NCI-H446 treated with DMSO at 0.1 percent for 48 hours (cell line): ENCODE measurements at places on chromosomes 4 and X.

DNA sequence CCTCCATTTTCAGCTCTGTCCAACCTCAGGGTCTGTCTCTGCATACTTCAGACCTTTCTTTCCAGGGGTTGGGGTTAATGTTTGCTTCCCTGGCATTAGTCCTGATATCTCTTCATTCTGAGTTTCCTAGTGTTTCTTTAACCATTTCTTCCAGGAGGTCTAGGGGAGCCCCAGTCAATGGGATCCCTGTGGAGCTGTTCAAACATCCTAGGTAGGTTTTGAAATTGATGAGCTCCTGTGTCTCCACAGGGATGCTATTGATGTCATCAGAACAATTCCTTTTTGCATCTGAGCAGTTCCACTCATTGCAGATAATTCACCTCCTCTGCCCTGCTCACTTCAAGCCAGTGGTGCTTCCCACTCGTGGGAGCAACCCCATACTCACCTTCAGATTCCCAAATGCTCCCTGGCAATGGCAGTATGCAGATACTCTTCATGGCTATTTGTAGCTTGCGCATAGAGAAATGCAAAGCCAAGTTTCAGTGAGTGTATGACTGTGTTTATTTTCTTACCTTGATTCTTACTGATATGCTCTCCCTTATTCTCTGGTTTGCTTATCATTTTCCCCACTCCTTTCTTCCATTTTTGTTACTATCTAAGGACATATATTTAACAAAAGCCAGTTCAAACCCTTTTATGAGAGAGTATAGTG is 33.7 kb upstream of the LIMCH1 start:
- DNase-seq: no peak

DNA sequence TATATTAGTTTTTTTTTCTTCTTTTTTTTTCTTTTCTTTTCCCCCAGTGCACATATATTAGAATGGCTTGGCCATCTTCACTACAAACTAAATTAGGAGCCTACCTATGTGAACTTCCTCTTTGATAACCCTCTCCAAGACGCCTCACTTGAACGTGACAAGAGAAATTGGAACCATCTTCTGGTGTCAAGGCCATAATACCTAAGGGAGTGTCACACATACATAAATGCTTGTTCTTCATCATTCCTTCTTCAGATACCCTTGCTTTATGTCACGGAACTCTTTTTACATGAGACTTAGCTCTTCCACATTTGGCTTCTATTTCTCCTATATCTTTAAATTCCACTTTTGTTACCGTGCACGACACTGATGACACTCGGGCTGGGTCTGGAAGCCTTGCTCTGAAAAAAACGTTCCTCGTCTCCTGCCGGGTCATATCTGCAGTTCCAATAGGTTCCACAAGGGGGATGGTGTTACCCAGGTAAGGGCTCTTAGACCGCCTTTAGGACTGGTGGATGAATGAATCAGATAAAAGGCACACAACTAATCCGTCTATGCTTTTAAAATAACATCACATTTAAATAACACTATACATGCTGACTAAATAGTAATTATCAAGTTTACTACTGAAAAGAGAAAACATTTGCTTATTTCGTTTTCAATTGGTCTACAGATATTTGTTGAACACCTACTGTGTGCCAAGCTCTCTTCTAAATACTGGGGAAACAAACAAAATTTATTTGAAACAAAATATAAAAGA is 19.9 kb downstream of the DGAT2L6 start:
- no peak for DNase-seq

GRCh38 chr4:117634716-117635115 is 399.6 kb upstream of the NDST3 start:
- no peak for DNase-seq

DNA sequence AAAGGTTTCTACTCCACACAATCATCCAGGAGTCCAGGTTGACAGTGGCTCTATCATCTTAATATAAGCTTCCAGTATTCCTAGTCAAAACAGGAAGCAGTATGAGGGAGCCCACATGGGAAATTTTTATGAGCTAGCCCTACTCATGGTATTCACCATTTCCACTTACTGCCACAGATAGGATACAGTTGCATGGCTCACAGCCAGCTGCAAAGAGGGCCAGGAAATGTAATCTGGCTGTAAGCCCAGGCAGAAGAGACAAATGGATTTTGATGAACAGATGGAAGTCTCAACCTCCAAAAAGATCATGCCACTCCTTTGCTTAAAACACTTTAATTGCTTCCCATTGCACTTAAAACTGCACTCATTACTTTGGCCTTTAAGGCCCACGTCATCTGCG is 150.6 kb downstream of the ADAMTS3 start:
- DNase-seq: peak; percentile 92

DNA sequence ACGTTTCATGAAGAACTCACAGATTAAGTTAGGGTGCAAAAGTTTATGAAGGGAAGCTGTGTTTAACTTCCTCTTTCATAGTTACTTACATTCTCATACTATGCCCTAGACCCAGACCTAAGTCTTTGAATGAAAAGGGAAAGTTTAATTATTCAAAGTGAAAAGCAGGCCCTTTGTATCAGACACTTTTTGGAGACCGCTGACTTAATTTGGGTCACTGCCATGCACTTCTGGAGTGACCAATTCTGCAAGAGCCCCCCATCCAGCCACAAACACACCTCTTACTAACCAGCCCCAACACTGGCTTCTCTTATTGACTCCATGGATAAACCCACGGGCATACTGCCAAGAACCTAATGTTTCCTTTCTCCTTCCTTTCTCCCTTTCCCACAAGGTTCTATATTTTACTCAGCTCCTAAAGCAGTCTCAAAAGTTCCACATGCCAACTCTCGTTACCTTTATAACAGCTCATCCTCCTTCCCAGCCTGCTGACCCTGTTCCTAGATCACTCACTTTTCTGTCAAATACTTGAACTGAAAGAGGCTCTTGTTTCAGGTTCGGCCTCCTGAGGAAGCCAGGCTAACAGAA is 34.5 kb downstream of the ABCE1 start:
- no peak for DNase-seq

DNA sequence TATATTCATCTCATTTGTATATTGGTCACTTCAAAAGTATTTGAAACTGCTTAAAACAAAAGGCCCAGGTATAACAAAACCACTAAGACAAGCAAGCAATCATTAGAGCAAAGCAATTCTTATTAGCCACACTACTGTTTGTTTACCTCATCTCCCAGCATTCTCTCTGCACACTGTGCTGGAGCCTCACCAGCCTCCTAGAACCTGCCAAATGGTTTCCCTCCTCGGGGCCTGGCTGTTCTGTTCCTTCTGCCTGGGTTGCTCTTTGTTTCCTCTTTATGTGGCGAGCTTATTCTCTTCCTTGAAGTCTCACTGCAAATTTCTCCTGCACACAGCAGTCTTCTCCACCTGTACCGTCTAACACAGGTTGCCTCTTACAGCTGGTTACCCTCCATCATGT is 67.5 kb upstream of the MND1 start:
- no peak for DNase-seq

GRCh38 chrX:138638996-138639395 is 72.5 kb downstream of the FGF13 start:
- no peak for DNase-seq

DNA sequence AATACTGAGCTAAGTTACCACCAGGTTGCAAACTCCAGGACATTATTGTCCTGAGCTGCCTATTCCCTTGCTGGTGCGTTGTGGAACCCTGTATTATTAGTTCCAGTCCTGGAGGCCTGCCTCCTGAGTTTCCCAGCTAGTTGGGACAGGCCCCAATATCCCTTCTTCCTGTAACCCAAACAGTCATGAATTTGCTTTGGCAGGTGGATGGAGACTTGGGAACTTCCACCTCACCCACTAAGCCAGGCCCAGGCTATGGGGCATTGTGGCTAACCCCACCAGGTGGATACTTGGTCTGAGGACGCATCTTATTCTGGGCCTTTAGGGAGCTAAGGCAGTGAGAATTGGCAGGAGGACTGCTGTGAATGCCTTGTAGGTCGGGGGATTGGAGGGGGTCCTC is 5.0 kb downstream of the RBM3 start:
- no peak for DNase-seq

GRCh38 chr4:1329408-1330371 is 17.3 kb upstream of the UVSSA start:
- DNase-seq: no peak

GRCh38 chr4:54754394-54754793 is 96.6 kb downstream of the KIT start:
- no peak for DNase-seq

GRCh38 chr4:6226506-6226905 is 26.2 kb upstream of the JAKMIP1 start:
- DNase-seq: no peak

DNA sequence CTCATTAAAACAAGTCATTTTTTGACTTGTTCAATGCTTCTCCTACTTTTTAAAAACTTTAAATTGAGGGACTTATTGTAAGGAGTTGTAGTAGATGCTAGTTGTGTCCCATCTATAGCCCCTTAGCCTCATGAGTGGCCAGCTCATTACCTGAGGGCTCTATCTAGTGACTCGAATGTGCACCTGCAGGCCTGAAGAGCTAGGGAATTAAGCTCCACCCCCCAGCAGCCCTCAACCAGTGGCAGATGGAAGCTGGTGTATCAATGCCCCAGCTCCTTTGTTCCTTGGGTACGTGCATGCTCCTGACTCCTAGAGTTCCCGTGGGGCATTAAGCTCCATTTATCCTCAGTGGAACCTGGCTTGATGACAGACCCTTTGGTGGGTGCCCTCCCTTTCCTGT is 146.7 kb upstream of the FAM9B start:
- DNase-seq: no peak

DNA sequence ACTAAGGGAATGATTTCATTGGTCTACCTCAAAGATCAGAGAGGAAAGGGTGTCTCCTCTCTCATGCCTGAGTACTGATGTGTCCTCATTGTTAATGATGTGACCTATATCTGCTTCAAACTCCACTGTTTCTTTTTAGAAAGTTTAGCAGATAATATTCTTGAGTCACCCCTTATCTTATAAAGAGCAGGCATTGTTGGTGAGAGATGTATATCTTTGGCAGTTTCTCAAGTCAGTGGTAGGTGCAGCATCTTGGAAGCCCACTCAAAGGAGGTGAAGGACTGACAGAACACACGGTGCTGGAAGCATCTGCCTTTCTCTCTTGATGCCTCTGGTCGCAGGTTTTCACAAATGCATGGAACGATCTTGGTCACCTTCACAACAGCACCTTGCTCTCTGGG is 71.2 kb downstream of the ZNF518B start:
- DNase-seq: no peak

DNA sequence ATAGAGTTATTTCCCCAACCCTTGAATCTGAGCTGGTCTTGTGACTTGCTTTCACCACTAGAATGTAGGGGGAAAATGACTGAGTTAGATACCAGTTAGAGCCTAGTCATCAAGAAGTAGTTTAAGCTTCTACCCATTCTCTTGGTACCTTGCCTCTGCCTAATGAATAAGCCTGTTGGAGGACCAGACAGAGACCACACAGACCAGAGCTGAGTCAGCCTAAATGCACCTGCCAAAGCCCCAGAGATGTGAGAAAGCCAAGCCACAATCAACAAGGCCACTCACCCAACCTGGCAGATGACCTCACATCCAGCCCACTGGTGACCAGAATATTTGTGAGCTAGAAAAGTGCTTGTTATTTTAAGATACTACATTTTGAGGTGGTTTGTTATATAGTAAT is 85.2 kb upstream of the DCLK2 start:
- no peak for DNase-seq

GRCh38 chr4:145182222-145182621 is 1.8 kb upstream of the OTUD4 start:
- DNase-seq: no peak

- DNase-seq: no peak
Observed at GRCh38 chr4:102713096-102713495, 47.7 kb downstream of the MANBA start.

DNA sequence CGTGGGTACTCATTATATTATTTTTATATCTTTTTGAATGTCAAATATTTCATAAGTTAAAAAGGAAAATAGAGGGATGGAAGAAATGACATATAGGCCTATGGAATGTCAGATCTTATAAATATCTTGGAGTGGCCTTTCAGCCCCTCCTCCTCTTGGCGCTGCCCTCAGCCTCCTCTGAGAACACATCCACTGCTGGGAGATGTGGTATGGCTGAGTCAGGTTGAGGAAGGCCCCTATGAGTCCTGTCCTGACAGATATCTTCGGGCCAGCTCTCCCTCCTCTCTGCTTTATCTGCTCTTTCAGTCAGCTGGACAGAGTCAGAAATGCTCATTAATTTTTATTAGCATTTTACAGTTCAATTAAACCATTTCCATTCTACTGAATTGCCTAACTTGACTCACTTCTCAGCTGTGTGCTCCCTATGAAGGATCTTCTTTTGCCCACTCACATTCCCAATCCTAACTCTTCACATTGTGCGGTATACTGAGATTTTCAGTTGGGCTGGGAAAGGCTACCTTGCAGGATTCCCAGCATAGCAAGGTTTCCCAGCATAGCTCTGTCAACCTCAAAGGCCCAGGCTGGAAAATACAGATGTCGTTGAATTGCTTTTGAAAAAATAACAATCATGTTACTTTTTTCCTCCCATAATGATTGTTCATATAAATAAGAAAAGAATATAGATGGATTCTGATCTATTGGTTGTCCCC is 128.0 kb downstream of the ARHGEF9 start:
- no peak for DNase-seq

DNA sequence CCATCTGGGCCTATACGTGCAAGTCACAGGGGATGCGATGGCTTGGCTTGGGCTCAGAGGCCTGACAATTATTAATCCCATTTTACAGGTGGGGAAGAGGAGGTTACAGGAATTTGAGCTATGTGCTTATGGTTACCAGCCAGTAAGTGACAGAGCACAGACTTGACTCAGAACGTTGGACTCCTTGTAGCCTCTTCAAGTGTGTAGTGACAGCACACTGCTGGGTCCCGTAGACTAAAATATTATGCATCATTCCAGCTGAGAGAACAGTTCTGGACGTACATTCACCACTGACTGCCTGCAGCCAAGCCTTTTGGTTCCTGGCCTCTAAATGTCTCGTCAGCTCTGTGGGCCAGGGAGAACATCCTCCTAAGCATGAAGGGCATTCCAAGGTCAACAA is 314.5 kb downstream of the GPAT3 start:
- no peak for DNase-seq
